Endodermal cell (in vitro differentiated cells): ENCODE measurements at places on chromosomes 5 and 9. TPM values are rescaled to one million over a fixed set of nuclear protein-coding genes. Genes with fewer than 3 reads are reported as not detected.

GRCh38 chr5:14890846-14891245, 19.3 kb upstream of the ANKH start:
- H3K36me3 ChIP-seq: no peaks in the 10 kb centered on the region
- H3K27me3 ChIP-seq: no peaks in the 10 kb centered on the region
- no peak for DNase-seq
- H3K27ac ChIP-seq: no peak overlapping the region
- no peak overlapping the region for H3K4me3 ChIP-seq

DNA sequence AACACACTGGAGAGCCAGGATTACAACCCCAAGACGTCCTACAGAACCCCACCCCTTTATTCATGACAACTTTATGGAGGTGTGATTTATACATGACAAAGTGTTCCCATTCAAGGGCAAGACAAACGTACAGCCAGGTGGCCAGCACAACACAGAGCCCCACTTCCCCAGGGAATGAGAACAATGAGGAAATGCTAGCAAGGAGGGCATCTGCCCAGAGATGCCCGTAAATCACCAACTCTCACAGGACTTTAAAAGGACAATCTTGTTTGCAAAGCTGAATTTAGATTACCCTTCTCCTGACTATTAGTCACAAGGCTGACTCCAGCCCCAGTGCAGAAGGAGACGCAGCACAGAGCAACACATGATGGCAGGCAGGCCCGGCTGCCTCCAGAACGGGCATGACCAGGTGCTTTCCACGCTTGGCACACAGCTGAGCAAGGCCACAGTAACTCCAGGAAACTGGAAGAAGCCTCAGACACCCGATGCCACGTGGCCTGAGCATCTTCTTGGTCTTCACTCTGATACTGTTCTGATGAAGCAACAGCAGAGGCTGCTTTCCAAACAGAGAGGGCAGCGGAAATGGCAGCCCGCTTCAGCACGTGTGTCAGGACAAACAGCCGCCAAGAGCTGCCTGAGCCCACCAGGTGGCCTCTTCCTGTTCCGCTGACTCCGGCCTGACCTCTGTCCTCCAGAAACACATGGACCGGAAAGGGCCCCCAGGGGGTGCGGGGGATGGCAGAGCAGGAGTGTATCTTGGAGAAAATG, 51.4 kb downstream of the ROR2 start:
- no peaks in the 10 kb centered on the region for H3K27me3 ChIP-seq
- peaks cover 51% of the 10 kb centered on the region for H3K4me1 ChIP-seq
- peak; percentile 77 for DNase-seq
- H3K4me3 ChIP-seq: peak overlapping the region; percentile 73

GRCh38 chr5:94832685-94833084, 214.2 kb downstream of the SLF1 start:
- H3K36me3 ChIP-seq: no peaks in the 10 kb centered on the region
- no peak for DNase-seq
- H3K4me1 ChIP-seq: no peaks in the 10 kb centered on the region
- H3K4me3 ChIP-seq: no peak overlapping the region
- H3K27me3 ChIP-seq: no peaks in the 10 kb centered on the region

DNA sequence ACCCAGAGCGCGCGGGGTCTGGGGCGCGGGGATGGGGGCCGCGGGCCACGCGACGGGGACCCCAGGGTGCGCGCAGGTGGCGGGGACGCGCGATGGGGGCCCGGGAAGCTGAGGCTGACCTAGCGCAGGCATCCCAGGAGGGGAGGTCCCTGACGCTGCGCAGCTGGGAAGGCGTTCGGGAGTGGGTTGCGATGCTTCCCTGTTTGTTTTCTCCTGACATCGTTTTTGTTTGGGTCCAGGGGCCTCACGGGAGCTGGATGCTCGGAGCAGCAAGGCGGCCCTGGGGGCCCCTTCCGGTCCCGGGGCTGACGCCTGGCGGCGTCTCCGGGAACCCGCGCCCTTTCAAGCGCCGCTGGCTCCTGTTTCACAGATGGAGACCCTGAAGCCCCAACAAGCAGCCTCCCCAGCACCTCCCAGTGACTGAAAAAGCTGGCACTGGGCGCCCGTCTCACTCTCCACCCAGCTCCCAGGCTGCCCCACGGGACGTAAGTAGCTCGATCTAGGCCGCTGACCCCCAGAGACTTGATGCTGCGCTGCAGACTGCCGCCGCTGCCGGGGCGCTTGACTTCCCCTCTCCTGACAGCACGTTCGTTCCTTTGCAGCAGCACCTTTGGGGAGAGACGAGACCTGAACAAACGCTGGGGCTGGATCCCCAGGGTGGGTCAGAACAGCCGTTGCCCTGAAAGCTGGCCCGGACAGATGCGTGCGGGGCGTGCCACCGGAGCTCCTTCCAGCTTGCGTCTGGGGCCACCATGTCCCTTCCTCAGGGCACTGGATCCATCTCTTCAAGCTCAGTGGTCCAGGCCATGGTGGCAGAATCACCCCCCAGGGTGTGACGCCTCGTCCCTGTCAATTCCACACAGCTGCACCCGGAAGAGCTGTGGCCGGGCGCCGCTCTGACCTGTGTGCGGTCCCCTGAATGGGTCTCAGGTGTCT, 593 bp downstream of the BRD3OS start:
- peak overlapping the region; percentile 73 for H3K27ac ChIP-seq
- peak; percentile 85 for DNase-seq
- H3K36me3 ChIP-seq: peaks cover 7% of the 10 kb centered on the region
- no peaks in the 10 kb centered on the region for H3K4me1 ChIP-seq
- no peaks in the 10 kb centered on the region for H3K27me3 ChIP-seq
- H3K4me3 ChIP-seq: peak overlapping the region; percentile 86

GRCh38 chr5:111596705-111597104, 84.4 kb upstream of the STARD4 start:
- H3K27me3 ChIP-seq: no peaks in the 10 kb centered on the region
- no peak overlapping the region for H3K4me3 ChIP-seq
- H3K4me1 ChIP-seq: no peaks in the 10 kb centered on the region
- no peak for DNase-seq

DRD1 gene
- 0.16 to 0.53 TPM (median 0.34 TPM) in 3 replicates for total RNA-seq

- DNase-seq: no peak
- H3K27ac ChIP-seq: no peak overlapping the region
- H3K4me3 ChIP-seq: no peak overlapping the region
- no peaks in the 10 kb centered on the region for H3K4me1 ChIP-seq
Measured at GRCh38 chr5:66013397-66013796, 87.0 kb downstream of the ERBIN start.

GZMA gene
- 0.31 and 0.36 TPM in 2 replicates for total RNA-seq

DNA sequence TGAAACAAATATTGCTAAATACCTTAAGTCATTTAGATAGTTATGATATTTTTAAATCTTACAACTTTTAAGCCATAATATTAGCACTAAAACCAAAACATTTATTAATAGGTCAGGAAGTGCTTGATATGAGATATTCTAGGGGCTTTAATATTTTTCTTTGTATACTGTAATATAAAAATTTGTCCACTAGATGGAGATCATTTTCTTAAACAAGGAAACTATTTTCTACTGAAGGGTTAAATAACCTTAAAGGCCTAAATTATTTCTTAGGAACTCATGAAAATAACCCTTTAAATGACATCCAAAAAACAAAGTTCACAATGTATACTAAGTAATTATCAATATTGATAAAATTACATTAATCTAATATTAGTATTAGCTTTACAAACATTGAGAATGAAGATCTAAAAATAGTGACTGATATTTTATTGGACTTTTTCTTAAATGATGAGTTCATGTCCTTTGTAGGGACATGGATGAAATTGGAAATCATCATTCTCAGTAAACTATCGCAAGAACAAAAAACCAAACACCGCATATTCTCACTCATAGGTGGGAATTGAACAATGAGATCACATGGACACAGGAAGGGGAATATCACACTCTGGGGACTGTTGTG, 635.7 kb downstream of the RAB3C start:
- DNase-seq: no peak
- H3K27ac ChIP-seq: no peak overlapping the region
- no peak overlapping the region for H3K4me3 ChIP-seq
- H3K4me1 ChIP-seq: no peaks in the 10 kb centered on the region

CCDC171 gene
- 5.1 and 6.3 TPM in 2 replicates for total RNA-seq

DNA sequence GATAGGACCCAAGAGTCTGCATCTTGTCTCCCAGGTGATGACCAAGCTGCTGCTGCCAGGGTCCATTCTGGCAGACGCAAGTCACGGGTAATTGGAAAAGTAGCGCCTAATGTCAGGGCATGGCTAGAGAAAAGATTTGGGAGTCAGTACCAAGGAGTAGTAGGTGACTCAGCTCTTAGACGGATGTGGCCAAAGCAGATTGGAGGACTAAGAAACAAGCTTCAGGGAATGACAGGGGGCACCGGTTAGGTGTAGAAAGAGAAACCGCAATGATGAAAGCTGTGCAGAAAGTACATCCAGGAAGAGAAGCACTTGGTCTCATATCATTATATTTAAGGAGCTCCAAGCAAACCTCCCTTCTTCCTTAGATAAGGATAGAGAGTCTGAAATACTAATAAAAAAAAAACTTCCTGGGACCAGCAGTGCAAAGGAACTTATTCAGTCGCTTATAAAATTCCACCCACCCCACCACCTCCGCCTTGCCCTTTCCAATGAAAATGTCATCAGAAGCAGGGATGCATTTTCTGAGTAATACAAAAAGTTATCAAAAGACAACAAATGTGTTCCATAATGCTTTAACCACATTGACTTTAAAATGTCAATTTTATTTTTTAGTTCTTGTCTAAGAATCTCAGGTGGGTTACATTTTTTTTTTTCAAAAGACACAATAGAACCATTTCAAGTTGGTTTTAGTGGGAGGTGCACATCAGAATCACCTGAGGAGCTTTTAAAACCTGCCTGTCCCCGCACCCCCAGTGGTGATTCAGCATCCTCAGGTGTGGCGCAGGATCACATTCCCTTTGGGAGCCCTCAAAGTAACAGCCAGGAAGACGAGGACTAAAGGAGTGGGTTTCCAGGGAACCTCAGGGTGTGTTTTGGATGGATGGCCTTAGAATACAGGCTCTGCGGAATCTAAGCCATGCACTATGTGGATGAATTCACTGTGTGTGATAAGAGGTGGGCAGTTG, 31.2 kb downstream of the PTPN3 start:
- H3K4me3 ChIP-seq: no peak overlapping the region
- H3K27ac ChIP-seq: no peak overlapping the region
- no peak for DNase-seq
- H3K4me1 ChIP-seq: no peaks in the 10 kb centered on the region

BHMT2 gene
- not detected in 3 replicates for total RNA-seq

DNA sequence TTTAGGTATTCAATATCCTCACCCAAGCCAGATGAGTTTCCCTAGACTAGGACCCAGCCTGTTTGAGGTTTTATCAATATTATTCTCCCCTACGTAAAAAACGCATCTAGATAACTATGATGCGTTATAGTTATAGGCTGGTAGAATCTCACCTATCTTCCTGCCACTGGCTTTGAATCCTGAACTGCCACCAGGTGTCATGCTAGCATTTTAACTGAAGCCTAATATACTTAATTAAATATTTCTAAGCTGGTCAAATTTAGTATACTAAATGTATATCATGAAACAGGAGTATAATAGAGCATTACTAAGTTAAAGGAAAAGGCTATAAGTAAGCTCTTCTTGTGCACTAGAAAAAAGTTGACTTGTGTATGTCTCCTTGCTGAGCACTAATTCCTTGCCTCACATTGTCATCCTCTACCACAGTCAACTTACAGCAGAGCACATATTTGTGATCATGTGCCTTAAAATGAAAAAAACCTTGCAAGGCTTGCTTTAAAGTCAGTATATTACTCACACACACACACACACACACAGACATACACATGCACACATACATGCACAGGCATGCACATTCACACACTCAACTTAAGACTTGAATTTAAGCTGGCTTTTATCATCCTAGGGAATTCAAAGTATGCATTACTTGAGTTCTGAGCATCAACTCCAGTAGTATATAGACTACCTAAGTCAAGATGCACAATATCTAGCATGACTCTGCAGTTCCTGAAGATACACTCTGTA, 303.4 kb downstream of the ADGRV1 start:
- no peaks in the 10 kb centered on the region for H3K4me1 ChIP-seq
- H3K27ac ChIP-seq: no peak overlapping the region
- no peaks in the 10 kb centered on the region for H3K36me3 ChIP-seq
- DNase-seq: no peak

RNF208 gene
- total RNA-seq: 10.5 and 12.8 TPM in 2 replicates

DNA sequence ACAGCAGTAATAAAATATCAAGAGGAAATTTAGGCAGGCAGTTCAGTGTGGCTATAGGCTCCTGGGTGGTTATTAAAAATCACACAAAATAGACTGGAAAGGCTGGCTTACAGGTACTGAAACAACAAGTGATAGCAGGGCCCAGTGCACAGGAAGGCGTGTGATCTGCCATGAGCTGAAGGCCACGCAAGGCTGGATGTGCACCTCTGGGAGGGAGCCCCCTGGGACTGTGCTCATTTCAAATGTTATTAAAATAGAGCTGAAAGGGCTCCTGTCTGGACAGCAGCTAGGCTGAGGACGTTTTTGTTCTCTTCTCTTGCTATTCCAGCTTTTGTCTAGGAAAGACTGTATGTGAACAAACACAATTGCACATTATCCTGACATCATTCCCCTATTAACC, 324.3 kb upstream of the RFX3 start:
- H3K4me3 ChIP-seq: no peak overlapping the region
- H3K27ac ChIP-seq: no peak overlapping the region
- peaks cover 4% of the 10 kb centered on the region for H3K4me1 ChIP-seq
- no peaks in the 10 kb centered on the region for H3K36me3 ChIP-seq
- DNase-seq: no peak

GRCh38 chr5:82396396-82396795, 118.2 kb upstream of the RPS23 start:
- no peaks in the 10 kb centered on the region for H3K27me3 ChIP-seq
- no peaks in the 10 kb centered on the region for H3K36me3 ChIP-seq
- no peak overlapping the region for H3K4me3 ChIP-seq
- no peak overlapping the region for H3K27ac ChIP-seq
- no peaks in the 10 kb centered on the region for H3K4me1 ChIP-seq
